CD8-positive, alpha-beta T cell (primary cell): ENCODE measurements at places on chromosomes 6 and 20. TPM values are rescaled to one million over a fixed set of nuclear protein-coding genes. Genes with fewer than 3 reads are reported as not detected.
A peak's percentile ranks its signal among the peaks of the same experiment; 100 is the strongest.

Gene PRL
- total RNA-seq = not detected

Gene OR10C1
- not detected for total RNA-seq

- no peak for DNase-seq
These were observed 16.2 kb downstream of the TNXB start for GRCh38 chr6:32092760-32093497.

DNA sequence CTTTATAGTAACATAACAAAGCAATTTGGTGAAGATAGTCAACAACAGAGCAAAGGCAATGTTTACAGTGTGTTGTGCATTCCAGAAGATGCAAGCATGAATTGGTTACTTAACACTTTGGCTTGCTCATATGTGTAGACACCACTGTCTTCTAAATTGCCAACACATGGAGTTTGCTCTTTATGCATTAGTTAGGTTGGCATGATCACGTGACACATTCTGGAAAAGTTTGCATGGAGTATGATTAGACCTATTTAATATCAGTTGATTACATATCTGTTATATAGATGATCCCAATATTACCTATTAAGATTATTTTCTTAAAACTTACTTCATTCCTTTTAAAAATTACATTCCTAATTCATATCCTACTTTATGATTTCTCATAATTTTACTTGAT lies 197.6 kb downstream of the RIMS1 start:
- no peak for DNase-seq

GRCh38 chr20:24389686-24390085 lies 79.7 kb upstream of the SYNDIG1 start:
- DNase-seq = peak; percentile 71

GRCh38 chr6:105492706-105493673 lies 90.1 kb upstream of the PREP start:
- no peak for DNase-seq

DNA sequence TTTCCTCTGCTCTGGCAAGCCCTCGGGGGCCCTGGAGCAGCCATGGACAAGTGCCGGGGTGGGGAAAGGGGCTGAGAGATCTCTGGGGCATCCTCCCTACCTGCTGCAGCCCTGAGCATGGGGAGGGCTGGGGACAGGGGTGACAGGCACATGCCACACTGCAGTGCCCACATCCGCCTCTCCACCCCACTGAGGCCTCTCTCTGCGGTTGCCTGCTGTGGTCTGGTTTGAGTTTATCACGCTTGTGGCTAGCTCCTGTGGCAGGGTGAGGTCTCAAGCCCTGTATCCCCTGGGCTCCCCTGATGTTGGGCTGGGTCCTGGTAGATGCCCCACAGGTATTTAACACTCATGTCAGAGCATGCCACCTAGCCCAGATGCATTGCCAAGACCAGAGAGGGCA lies 52.9 kb upstream of the MLN start:
- peak; percentile 64 for DNase-seq

- DNase-seq = no peak
These were observed 47.1 kb downstream of the CD109 start for GRCh38 chr6:73743081-73743480.

- no peak for DNase-seq
These were observed 11.9 kb downstream of the KIF25 start for GRCh38 chr6:168009331-168009730.
